Thoracic aorta (tissue), 2 donors: ENCODE measurements at places on chromosomes 13 and 19.

DNA sequence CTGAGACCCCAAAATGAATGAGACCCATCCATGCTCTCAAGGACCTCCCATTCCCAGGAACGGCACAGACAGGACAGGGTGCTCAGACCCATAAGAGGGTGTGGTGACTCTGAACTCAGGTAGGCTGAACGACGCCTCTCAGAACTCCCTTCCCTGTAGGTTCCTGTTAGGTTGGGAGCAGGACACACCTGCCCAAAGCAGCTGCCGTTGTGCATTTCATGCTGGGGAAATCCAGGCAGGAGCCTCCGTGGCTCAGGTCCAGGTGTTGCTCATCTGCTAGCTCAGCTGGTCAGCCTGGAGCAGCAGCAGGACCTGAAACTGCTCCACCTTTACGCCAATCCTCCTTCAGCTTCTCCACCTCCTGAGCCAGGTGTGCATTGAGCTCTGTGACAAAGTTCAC is 19.1 kb upstream of the TEX101 start:
- DNase-seq = no peak

DNA sequence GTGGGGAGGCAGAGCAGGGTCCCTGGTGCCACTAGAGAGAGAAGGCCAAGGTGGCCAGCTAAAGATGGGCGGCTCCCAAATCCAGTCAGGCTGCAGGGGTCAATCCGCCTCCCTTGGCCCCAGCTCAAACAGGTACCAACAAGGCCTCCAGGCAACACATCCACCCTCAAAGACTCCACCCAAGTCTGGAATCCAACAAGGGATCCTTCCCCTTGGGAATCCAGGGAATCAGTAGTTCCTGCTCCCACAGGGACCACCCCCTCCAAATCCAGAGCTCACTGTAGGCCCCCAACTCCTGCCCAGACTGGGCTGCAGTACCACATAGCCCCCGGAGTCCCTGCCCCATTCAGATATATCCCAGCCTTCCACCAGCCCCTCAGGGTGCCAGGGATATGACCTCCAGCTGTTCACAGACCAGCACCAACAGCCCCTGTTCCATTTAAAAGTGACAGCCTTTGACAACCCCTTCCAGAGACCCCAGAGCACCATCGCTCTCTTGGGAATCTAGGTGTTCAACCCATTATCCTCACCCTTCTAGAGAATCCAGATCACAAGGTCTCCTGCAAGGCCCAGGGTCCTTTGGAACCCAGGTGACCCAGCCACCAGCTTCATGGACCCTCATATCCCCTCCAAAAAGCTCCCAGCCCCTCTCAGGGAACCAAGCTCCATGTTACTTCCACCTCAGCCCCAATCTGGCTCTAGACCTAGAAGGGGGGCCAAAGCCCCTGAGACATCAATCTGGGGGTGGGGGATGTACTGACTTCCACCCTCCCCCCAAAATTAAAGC is 3.2 kb downstream of the ERF start:
- DNase-seq = no peak

GRCh38 chr19:49338023-49338677 is 2.9 kb downstream of the CD37 start:
- DNase-seq = no peak

GRCh38 chr13:55617241-55617640 is 1523.5 kb upstream of the PRR20A start:
- DNase-seq = no peak

GRCh38 chr13:20822406-20822805 is 48.6 kb upstream of the EEF1AKMT1 start:
- DNase-seq = no peak

DNA sequence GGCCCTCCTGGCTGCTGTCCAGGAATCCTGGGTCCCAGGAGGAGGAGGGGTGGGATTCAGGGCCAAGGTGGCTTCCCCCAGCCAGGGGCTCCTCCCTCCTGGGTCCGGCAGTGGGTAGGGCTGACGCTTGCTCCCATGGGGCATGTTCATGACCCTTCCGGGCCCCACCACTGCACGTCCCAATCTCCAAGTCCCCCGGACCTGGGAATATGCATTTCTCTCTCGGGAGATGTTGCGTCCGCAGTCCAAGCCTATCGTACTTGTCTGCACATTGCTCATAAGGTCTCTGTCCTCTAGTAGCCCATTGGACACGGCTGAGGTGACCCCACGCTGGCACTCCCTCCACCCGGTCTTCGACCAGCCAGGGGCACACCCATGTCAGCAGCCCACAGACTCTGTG is 192.3 kb downstream of the TEX29 start:
- DNase-seq = no peak

GRCh38 chr13:42893214-42893671 is 98.8 kb downstream of the EPSTI1 start:
- DNase-seq = no peak

DNA sequence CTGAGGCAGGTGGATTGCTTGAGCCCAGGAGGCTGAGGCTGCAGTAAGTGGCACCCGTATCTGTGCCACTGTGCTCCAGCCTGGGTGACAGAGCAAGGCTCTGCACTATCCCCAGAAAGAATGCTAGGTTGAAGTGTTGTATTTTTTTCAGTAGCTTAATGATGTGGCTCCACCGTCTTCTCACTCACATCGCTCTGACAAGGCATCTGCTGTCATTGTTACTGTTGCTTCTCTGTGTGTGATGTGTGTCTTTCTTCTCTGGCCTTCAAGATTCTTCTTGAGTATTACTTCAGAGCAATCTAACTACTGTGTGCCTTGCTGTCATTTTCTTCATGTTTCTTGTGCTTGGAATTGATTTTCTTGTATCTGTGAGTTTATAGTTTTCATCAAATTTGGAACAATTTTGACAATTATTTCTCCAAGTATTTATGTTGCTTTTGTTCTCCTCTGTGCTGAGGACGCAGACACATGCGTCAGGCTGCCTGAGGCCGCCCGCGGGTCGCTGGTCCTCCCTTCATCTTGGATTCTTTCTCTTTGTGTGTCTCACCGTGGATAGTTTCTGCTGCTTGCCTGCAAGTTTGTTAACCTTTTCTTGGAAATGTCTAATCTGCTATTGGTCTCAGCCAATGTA is 10.8 kb downstream of the ADPRHL1 start:
- no peak for DNase-seq

DNA sequence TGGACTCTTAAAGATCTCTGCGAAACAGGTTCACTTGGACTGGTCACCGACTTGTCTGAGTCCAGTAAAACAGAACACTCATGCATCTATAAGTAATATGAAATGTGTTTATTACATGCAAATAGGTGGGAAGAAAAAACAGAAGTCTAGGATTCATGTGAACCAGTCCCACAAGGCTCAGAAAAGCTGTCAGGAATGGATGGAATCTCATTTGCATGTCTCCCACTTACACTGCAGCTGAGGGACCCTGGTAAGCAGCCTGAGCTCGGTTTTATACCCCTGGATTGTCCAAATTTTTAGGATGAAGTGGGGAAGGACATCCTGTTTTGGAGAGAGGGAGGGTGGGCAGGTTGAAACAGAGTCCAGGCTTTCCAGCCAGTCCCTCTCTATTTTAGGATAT is 1545.1 kb upstream of the PCDH20 start:
- DNase-seq = no peak

- DNase-seq = no peak
These were observed 23.9 kb downstream of the ZIC5 start for GRCh38 chr13:99947666-99948065.

DNA sequence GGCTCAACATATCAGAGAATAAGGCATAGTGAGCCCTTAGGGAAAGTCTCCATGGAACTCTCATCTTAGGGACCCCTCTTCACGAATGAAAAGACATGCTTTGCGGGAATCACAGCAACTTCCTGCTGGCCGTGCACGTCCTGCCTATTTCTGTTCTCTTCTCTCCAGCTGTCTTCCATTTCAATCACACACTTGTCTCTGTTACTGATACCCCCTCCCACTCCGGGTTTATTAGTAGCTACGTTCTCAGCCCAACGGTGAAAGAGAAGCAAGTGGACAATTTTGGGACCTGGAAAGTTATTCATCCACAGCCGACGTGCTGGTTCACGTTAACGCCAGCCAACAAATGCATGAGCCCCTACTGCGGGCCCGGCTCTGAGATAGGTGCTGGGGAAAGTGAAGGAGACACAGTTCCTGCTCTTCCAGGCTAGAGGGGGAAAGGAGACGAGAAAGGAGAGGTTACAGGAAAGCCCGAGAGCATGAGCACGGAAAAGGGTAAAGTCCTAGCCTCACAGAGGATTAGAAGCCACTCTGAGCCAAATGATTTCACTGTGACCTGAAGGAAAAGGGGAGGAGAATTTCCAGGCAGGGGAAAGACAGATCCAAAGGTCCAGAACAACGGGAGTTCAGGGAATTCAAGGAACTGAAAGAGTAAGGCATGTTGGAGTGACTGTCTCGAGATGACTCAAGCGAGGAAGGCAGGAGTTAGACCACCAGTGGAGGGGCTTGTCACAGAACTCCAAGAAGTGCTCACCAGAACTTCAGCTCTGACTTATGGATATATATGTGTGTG is 81.8 kb upstream of the CLDN10 start:
- DNase-seq = no peak

- no peak for DNase-seq
These were observed 27.1 kb downstream of the IZUMO4 start for GRCh38 chr19:2123682-2124387.

DNA sequence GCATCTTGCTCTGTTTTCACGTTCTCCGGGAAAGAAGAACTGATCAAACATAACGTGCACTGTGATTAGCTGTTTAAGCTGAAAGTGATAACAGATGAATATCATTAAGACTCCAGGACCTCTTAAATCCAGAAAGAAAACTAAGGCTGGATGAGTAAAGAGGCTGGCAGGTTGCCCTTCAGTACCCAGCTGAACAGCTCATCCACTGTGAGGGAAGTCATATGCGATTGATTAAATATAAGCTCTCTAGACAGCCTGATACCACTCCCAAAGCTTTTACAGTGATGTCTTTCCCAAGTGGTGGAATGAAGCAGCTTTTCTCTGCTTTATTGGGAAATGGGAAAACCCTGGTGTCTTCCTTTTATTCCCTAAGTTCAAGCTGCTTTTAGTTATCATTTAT is 116.9 kb downstream of the EFNB2 start:
- DNase-seq = no peak

GRCh38 chr19:45798995-45799517 is 6.4 kb upstream of the DMWD start:
- no peak for DNase-seq

DNA sequence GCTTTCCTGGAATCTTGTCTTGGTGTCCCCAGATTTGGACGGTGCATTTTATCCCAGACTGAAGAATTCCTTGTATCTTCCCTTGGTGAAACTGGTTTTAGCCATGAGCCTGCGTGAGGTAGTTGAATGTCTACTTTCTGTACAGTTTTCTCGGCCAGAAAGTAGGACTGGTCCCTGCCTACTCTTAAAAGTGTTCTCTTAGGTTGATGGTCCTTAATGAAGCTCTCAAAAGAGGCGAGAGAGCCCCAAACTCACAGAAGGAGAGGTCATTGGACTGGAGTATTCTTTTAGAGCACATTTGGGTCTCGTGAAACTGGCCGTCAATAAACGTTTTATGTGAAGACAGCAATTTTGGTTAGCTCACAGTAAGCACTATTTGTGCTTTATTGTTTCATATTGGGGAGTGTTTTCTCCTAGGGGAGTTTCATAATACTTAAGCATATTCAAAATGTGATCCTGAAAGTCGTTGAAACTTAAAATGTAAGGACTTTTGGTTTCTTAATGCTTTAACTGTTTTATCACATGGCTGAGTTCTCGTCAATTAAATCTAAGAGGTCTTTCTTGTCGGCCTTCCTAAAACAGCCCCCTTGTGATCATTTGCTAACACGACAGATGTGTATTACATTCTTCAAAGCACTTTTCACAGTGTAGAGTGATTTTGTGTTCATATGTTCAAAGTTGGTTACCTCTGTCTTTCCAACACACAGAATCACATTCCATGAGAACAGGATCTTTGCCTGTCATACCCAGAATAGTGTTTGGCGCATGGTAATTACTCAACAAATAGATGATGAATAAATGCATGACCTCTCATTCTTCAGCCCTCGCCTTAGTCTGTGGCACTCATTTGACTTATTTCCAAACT is 889 bp downstream of the GTF2F2 start:
- no peak for DNase-seq

DNA sequence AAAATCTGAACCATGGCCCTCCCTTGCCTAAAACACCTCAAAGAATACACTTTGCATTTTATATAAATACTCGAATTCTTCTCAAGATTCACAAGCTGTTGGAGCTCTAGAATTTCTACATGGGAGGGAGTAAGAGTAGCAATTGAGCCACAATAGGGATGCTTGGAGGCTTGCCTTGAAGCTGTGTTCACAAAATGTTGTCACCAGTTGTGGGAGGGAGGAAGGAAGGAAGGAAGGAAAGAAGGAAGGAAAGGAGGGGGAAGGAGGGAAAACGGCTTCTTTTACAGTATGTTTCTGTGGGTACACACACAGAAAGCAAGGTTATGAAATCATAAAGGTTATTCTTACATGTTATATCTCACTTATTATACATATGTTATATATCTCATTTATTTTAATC is 128.6 kb upstream of the PEG3 start:
- no peak for DNase-seq

GRCh38 chr19:21901861-21902260 is 65.9 kb upstream of the ZNF43 start:
- no peak for DNase-seq

- DNase-seq = no peak
These were observed 5.1 kb downstream of the POU4F1 start for GRCh38 chr13:78598116-78598781.

DNA sequence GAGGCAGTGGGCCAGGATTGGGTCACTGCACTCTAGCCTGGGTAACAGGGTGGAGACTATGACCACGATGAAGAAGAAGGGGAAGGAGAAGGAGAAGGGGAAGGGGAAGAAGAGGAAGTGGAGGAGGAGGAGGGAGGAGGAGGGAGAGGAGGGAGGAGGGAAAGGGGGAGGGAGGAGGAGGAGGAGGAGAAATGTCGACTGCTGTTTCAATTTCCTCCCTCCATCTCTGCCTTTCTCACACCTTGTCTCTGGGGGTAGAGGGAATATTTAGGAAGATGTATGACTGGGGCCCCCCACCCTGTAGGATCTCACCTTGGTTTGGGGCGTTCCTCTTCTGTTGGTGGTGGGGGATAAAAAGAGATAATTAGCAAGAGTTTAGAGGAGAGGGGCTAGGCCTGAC is 3.8 kb downstream of the TNNT1 start:
- no peak for DNase-seq

DNA sequence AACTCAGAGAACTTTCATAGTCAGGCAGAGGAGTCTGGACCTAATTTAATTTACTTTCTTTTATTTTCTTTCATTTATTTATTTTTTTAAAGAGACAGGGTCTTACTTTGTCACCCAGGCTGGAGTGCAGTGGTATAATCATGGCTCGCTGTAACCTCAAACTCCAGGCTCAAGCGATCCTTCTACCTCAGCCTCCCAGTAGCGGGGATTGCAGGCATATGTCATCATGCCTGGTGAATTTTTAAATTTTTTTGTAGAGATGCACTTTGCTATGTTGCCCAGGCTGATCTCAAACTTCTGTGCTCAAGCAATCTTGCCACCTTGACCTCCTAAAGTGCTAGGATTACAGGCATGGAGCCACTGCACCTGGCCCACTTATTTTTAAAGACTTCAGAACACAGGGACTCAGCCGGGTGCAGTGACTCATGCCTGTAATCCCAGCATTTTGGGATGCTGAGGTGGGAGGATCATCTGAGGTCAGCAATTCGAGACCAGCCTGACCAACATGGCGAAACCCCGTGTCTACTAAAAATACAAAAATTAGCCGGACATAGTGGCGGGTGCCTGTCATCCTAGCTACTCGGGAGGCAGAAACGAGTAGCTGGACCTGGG is 50.6 kb downstream of the KLF5 start:
- no peak for DNase-seq
